Activated CD4-positive, alpha-beta T cell treated with anti-CD3 and anti-CD28 coated beads for 36 hours (primary cell): ENCODE measurements at places on chromosomes 11 and 22.

DNA sequence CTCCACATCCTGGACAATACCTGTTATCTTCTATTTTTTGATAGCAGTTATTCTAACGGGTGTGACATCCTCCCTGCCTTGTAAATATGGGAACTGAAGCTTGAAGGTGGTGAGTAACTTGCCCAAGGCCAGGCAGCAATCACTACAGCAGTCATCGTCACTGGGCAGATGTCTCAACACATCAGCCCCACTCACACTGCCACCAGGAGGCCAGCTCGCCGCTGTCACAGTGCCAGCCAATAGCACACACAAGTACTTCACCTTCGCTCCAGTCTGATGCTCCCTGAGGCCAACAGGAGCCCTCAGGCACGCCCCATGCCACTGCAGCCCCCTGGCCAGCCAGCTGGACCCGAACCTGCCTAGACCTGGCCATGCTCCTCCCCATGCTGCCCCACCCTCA lies 4.9 kb upstream of the TTLL1 start:
- DNase-seq: no peak

- DNase-seq: no peak
These were observed 9.2 kb upstream of the PRSS23 start for GRCh38 chr11:86790867-86791849.

GRCh38 chr11:60915248-60915914 lies 1.4 kb downstream of the TMEM109 start:
- DNase-seq: peak; percentile 82

DNA sequence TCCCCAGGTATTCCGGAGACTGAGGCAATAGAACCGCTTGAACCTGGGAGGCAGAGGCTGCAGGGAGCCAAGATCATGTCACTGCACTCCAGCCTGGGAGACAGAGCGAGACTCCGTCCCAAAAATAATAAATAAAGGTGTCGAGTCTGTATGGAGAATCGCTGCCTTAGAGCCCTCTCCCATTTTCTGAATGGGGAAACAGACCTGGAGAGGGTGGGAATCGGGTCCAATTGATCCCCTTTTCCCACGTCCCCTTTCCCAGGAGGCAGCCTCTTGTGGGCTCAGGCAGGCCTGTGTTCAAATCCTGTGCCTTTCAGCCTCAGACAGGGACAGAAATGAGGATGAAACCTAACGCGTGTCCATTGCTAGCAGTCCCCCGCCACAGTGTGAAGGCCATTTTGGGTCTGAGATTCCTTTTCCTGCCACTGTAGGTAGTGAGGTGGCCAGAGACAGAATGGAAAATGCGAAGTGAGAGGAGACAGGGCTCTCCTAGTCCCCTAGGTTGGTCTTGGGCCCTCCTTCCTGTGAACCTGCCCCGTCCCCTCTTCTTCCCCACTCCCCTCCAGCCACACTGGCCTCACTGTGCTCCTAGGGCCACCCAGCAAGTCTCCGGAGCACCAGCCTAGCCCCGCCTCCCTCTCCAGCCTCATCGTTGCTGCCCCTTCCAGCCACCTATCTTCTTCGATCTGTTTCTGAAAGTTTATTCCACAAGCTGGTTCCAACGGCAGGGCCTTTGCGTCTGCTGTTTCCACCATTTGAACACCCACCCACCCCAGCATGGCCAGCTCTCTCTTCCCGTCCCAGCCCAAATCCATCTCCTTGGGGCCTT lies 2.7 kb upstream of the POLDIP3 start:
- DNase-seq: no peak

DNA sequence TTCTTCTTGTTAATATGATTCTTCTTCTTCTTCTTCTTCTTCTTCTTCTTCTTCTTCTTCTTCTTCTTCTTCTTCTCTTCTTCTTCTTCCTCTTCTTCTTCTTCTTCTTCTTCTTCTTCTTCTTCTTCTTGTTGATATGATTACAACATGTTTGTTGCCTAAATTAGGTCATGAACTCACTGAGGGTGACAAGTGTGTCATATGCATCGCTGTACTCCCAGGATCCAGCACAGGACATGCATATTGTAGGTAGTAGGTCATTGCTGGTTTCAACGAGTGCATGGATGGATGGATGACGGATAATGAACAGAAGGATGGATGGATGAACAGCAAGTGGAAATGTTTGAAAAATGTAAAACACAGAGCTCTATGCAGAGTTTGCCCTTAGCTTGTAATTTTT lies 14.9 kb upstream of the PVALB start:
- DNase-seq: no peak

- no peak for DNase-seq
These were observed 26.3 kb downstream of the RPS6KA4 start for GRCh38 chr11:64384981-64385944.

DNA sequence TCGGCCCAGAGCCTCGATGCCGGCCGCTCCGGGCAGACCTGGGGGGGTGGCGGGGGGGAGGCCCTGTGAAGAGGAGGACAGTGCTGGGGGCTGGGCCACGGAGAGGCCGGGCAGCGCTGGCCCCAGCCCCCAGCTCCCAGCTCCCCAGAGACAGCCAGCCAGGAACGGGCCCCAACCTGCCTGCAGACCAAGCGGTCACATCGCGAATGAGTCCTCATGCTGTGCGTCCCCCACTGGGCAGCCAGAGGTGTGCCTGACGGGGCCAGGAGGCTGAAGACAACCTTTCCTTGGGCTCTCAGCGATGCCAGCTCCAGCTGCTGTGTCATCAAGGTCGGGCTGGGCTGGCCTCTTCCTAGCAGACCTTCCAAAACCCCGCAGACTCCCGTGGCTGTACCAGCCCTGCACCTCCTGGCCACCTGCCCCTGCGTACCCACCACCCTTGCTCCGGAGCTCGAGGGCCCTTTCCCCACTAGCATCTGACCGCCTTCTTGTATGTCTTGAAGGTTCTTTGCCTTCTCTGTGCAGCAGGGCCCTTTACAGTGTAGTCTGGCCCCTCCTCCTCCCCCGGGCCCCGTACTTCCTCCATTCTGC lies 88.4 kb downstream of the CDKN1C start:
- peak; percentile 2 for DNase-seq

DNA sequence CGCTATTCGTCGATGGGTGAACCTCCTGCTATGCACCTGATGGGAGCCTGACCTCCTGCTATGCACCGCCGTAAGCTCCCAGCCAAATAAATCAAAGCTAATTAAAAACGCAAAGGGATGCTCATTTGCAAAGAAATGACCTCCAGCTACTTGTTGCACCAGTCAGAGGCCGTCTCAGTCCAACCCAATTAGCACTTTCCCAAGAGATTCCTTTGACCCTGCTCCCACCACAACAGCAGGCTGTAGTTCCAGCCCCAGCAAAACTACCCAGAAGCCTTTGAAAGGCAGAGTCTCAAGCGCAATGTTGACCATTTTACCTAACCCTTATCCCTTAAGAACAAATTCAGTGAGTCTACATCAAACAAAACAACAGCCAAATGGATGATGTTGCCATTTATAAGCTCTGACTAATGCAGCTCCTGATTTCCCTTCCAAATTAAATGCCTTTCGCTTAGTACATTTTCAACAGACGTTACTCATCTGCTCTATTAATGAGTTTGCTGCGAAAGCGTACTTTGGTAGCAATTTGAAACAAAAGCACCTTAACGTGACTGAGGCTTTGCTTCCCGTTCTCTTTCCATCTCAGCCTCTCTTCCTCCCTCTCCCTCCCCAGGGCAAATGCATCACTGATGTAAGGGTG lies 17.2 kb upstream of the BSX start:
- no peak for DNase-seq

DNA sequence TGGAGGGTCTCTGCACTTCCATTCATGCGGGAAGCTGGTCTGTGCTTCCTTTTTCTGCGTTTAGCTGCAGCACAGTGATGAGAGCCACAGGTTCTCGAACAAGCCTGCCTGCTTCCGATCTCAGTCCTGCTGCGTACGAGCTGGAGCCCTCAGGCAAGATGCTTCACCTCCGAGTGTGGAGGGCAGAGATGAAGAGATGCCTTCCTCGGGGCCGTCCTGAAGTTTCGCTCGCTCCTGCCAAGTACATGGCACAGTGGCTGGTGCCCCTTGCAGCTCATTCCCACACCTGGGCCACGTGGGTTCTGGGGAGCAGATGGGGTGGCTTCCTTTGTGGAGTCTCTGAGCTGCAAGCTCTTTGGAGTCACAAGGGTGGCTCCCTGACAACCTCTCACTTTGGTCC lies 19.5 kb upstream of the TESMIN start:
- DNase-seq: no peak

- no peak for DNase-seq
These were observed 202.2 kb upstream of the SORL1-AS1 start for GRCh38 chr11:121654843-121655536.

GRCh38 chr11:120835601-120836228 lies 188.2 kb upstream of the TBCEL start:
- peak; percentile 80 for DNase-seq

DNA sequence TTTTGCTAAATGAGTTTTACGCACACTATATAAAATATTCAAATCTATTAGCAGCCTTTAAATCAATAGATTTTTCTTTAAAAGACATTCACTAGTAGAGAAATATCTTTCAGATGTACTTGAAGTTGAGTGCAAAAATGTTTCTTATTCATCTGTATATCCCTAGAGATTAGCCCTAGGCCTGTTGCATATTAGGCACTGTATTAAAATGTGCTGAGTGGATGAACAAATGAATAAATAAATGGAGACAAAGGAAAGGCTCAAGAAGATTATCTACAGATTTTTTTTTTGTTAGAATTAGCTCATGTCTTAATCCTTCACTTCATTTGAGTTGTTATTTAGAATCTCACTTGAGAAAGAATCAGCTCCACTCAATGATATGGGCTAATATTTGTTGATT lies 12.0 kb upstream of the MMP13 start:
- no peak for DNase-seq

GRCh38 chr11:77136074-77136473 lies 8.0 kb downstream of the MYO7A start:
- DNase-seq: peak; percentile 50

DNA sequence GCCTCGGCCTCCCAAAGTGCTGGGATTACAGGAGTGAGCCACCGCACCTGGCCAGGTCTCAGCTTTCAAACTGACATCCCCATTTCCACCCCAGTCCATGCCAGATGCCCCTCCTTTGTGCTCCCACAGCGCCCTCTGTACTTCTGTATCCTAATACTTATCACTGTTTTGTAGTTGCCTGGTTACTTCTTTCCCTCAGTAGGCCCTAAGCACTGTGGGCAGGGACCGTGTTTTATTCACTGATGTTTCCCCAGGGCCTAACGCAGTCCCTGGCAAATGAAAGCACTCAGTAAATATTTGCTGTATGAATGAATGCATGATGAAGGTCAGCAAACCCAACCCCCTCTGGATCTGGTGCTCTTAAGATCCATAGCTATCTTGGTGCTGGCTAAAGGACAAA lies 2.2 kb upstream of the TRIM3 start:
- no peak for DNase-seq

DNA sequence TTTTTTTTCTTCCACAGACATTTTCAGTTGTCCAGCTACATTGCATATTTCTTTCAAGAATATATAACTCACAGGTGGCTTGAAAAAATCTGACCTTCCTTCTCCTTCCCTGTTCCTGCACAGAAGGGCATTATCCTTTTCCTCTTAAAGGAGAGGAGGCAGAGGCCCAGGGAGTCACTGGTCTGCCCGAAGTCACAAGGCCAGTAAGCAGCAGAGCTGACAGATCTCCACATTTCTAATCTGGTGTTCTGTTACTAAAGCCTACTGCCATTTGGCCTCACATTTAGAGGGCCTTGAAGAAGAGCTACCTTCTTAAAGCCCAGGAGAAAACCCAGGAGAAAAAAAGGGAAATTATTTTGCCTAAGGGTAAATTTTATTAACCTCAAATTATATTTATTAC lies 12.3 kb downstream of the ENDOD1 start:
- no peak for DNase-seq

GRCh38 chr22:26318975-26319374 lies 110.1 kb upstream of the ASPHD2 start:
- peak; percentile 9 for DNase-seq

GRCh38 chr11:2097998-2098690 lies 41.0 kb downstream of the IGF2 start:
- DNase-seq: no peak

DNA sequence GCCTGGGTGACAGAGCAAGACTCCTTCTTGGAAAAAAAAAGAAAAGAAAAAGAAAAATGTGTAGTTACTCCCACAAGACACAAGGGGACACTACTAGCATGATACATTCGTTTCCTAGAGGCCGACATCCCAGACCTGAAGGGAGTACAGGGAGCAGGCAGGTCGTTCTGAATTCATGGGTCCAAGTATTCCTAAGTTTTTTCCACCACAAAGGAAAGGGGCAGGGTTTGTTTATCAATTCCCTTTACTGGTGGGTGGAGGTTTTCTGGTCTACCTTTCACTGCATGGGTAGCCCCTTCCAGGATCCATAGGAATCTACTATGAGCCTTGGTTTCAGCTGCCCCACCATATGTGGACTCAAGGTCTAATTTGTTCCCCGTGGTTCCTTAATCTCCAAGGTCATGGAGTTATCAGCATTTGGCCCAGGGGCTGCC lies 11.8 kb downstream of the TIGD3 start:
- peak; percentile 48 for DNase-seq

GRCh38 chr11:72177656-72178055 lies 14.3 kb upstream of the FOLR1 start:
- DNase-seq: no peak

- DNase-seq: no peak
These were observed 1149.2 kb downstream of the BRD1 start for GRCh38 chr22:48678171-48679135.

DNA sequence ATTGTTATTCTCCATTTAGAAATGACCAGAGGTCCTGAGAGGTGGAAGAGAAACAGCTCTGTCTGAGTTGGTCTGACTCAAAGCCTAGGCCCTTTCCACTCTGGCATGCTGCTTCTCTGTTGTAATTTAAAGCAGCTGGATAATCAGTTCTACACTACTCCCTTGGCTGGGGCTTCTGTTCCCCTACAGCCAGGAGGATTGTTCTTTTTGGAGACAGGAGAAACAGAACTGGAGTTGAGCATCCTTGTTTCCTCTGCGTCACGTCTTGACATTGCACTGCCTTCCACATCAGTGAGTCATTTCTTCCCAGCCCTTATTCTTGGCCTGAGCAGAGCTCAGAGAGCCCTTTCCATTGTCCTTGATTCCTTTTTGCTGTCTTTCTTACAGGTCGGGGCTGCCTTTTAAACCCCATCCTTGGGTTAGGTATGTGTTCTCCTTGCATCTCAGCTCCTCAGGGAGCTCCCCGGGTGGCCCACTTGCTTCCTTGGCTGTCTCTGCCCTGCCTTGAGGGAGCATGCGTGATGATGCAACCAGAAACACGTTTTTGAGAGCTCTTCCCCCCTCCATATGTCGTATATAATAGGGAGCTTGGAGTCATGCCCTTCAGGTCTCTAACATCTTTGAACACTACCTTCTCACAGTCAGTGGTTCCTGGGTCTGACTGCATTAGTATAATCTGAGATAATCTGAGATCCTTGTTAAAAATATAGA lies 35.7 kb downstream of the CYB5R2 start:
- no peak for DNase-seq

DNA sequence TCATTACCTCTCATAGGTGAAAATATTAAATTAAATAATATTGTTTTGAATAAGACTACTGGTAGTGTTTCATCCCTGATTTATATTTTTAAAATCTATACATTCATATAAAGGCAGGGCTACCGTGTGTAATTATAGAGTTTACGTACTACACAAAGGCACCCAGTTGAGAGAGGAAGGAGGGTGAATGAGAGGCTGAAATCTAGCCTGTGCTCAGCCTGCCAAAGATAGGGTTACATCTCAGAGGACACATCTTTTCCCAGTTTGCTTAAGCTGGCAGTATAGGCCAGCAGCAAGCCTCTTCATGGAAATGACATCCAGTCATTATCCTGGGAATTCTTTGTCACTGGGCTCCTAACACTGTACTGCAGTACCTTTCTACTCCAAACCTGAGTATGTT lies 7.5 kb upstream of the B3GNT6 start:
- no peak for DNase-seq
